Astrocyte (in vitro differentiated cells and primary cell): ENCODE measurements at places on chromosomes 13 and 19. TPM values are rescaled to one million over a fixed set of nuclear protein-coding genes. Genes with fewer than 3 reads are reported as not detected.

Gene KISS1R
- total RNA-seq: not detected in 2 replicates

DNA sequence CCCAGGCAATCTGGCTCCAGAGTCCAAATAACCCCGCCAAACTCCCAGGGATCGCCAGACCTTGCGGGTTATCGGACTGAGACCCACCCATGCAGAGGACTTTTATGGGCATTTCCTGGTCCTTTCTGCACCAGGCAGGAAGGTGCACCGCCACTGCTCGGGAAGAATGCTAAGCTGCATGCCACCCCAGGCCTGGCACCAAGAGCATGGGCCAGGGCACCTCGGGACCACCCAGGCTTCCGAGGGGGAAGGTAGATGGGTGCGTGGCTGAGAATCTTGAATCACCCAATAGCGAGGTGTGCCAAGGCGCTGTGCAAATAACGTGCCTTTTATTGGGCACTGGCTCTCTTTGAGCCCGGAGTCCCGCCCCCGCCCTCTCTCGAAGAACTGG lies 422 bp upstream of the ZNF575 start:
- H3K27ac ChIP-seq: peak overlapping the region; percentile 36
- H3K4me1 ChIP-seq: peaks cover 19% of the 10 kb centered on the region
- no peaks in the 10 kb centered on the region for H3K27me3 ChIP-seq
- no peaks in the 10 kb centered on the region for H3K36me3 ChIP-seq
- DNase-seq: no peak

Gene ZNF730
- 2.0 and 2.8 TPM in 2 replicates for total RNA-seq

- peak; percentile 85 for DNase-seq
- no peaks in the 10 kb centered on the region for H3K36me3 ChIP-seq
- peak overlapping the region; percentile 75 for H3K4me3 ChIP-seq
- H3K27me3 ChIP-seq: no peaks in the 10 kb centered on the region
Measured at GRCh38 chr19:53553865-53554791, 16.2 kb downstream of the ZNF331 start.

- H3K36me3 ChIP-seq: no peaks in the 10 kb centered on the region
- no peak overlapping the region for H3K4me3 ChIP-seq
- H3K27ac ChIP-seq: no peak overlapping the region
- DNase-seq: no peak
Measured at GRCh38 chr13:33871207-33872004, 53.5 kb downstream of the RFC3 start.

- H3K36me3 ChIP-seq: no peaks in the 10 kb centered on the region
- H3K27me3 ChIP-seq: no peaks in the 10 kb centered on the region
- H3K27ac ChIP-seq: no peak overlapping the region
- H3K4me1 ChIP-seq: no peaks in the 10 kb centered on the region
Measured at GRCh38 chr13:75927183-75927669, 291.1 kb downstream of the LMO7 start.

- no peaks in the 10 kb centered on the region for H3K36me3 ChIP-seq
- H3K4me3 ChIP-seq: peak overlapping the region; percentile 9
- peak; percentile 92 for DNase-seq
- H3K27ac ChIP-seq: peak overlapping the region; percentile 86
Measured at GRCh38 chr13:40271931-40272775, 394.3 kb downstream of the FOXO1 start.

- H3K4me3 ChIP-seq: peak overlapping the region; percentile 93
- H3K36me3 ChIP-seq: no peaks in the 10 kb centered on the region
- DNase-seq: no peak
- H3K27me3 ChIP-seq: no peaks in the 10 kb centered on the region
- peaks cover 7% of the 10 kb centered on the region for H3K4me1 ChIP-seq
Measured at GRCh38 chr13:50080911-50081678, 65.9 kb downstream of the KCNRG start.

DNA sequence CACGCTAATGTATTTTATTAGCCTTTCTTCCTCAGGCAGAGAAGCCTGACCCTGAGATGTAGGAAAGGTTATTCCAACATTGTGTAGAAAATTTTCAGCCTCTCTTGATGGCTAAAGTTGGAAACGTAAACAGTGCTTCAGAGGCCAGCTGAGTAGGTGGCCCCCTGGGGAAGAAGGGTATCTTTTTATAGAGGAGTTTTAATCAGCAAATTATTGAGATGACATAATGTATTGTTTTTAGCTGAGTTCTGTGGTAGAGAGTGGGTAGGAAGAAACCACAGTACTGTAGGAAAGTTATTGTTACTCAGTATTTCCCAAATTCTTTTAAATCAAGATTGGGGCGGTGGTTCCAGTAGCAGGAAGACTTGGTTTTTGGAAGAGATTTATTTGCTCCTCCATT lies 268.8 kb downstream of the DLEU7 start:
- H3K27me3 ChIP-seq: no peaks in the 10 kb centered on the region
- peaks cover 16% of the 10 kb centered on the region for H3K4me1 ChIP-seq
- peak; percentile 94 for DNase-seq

Gene CEACAM20
- not detected in 2 replicates for total RNA-seq

GRCh38 chr19:6275170-6275744 lies 4.5 kb downstream of the MLLT1 start:
- no peak overlapping the region for H3K27ac ChIP-seq
- H3K36me3 ChIP-seq: no peaks in the 10 kb centered on the region
- DNase-seq: no peak
- peaks cover 81% of the 10 kb centered on the region for H3K4me1 ChIP-seq
- no peaks in the 10 kb centered on the region for H3K27me3 ChIP-seq

Gene POU4F1
- not detected in 2 replicates for total RNA-seq

GRCh38 chr13:96481482-96481881 lies 391.6 kb downstream of the HS6ST3 start:
- H3K27ac ChIP-seq: no peak overlapping the region
- no peaks in the 10 kb centered on the region for H3K36me3 ChIP-seq
- DNase-seq: no peak
- H3K4me3 ChIP-seq: no peak overlapping the region
- no peaks in the 10 kb centered on the region for H3K4me1 ChIP-seq

GRCh38 chr13:64457976-64458375 lies 2772.2 kb downstream of the PCDH9 start:
- H3K4me3 ChIP-seq: no peak overlapping the region
- DNase-seq: peak; percentile 27
- H3K27ac ChIP-seq: no peak overlapping the region
- H3K4me1 ChIP-seq: no peaks in the 10 kb centered on the region
- H3K36me3 ChIP-seq: no peaks in the 10 kb centered on the region

- no peak overlapping the region for H3K4me3 ChIP-seq
- H3K4me1 ChIP-seq: peaks cover 23% of the 10 kb centered on the region
- H3K27ac ChIP-seq: no peak overlapping the region
- H3K36me3 ChIP-seq: no peaks in the 10 kb centered on the region
- H3K27me3 ChIP-seq: peaks cover 6% of the 10 kb centered on the region
- peak; percentile 49 for DNase-seq
Measured at GRCh38 chr13:26618726-26619125, 61.2 kb downstream of the WASF3 start.

DNA sequence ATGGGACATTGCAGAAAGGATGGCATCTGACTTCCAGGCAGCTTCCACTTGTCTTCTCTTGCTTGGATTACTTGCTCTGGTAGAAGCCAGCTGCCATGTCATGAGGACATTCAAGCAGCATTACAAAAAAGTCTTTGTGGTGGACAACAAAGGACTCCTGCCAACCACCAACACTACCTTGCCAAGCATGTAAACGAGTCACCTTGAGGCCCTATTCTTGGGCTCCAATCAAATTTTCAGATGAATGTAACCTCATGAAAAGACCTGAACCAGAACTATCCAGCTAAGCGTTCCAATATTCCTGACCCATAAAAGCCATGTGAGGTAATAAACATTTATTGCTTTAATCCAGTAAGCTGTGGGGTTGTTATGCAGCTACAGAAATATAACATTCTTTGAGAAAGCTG lies 12.5 kb downstream of the PROSER1 start:
- DNase-seq: no peak
- H3K27ac ChIP-seq: no peak overlapping the region
- no peaks in the 10 kb centered on the region for H3K4me1 ChIP-seq
- no peak overlapping the region for H3K4me3 ChIP-seq

- DNase-seq: no peak
- no peak overlapping the region for H3K4me3 ChIP-seq
- H3K4me1 ChIP-seq: no peaks in the 10 kb centered on the region
- no peak overlapping the region for H3K27ac ChIP-seq
- H3K36me3 ChIP-seq: no peaks in the 10 kb centered on the region
- H3K27me3 ChIP-seq: no peaks in the 10 kb centered on the region
Measured at GRCh38 chr13:28467034-28467433, 27.9 kb downstream of the FLT1 start.

DNA sequence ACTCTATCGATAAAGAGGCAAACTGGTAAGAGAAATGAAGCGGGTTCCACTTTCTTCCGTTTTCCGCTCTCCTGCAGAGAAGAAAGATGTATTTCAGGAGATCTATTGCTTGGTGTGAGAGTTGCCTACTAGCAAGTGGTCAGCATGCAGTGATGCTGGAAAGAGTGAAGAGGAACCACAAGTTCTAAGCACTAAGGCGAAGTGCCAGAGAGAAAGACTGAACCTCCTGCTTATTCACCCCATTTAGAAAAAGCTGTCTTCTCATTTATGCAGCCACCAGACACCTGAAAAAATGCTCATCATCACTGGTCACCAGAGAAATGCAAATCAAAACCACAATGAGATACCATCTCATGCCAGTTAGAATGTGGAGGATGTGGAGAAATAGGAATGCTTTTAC lies 78.7 kb upstream of the GPC6 start:
- H3K27ac ChIP-seq: peak overlapping the region; percentile 74
- peak; percentile 79 for DNase-seq
- peaks cover 25% of the 10 kb centered on the region for H3K4me1 ChIP-seq

GRCh38 chr13:71457645-71458044 lies 409.4 kb downstream of the DACH1 start:
- no peaks in the 10 kb centered on the region for H3K27me3 ChIP-seq
- no peak overlapping the region for H3K4me3 ChIP-seq
- no peaks in the 10 kb centered on the region for H3K4me1 ChIP-seq
- no peaks in the 10 kb centered on the region for H3K36me3 ChIP-seq
- H3K27ac ChIP-seq: no peak overlapping the region

GRCh38 chr13:47673009-47673850 lies 327.8 kb downstream of the SUCLA2 start:
- no peaks in the 10 kb centered on the region for H3K36me3 ChIP-seq
- peaks cover 18% of the 10 kb centered on the region for H3K4me1 ChIP-seq
- peak overlapping the region; percentile 37 for H3K27ac ChIP-seq

DNA sequence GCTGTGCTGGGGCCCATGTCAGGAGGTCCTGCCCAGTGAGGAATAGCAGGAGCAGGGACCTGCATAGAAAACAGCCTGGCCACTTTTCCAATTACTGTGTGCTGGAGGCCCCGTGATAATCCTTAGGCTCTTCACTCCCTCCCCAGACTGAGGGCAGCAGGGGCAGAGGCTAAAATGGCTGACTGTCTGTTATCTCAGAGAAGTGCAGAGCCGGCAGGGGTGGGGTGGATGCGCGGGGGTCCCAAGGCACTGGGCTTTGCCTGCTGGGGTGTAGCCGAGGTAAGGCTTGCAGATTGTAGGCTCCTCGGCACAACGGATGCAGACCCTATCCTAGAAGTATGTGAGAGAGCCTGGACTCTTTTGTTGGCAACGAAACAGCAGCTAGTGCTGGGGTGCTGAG lies 1064.1 kb downstream of the OLFM4 start:
- H3K27ac ChIP-seq: no peak overlapping the region
- no peak overlapping the region for H3K4me3 ChIP-seq
- H3K4me1 ChIP-seq: no peaks in the 10 kb centered on the region
- H3K27me3 ChIP-seq: no peaks in the 10 kb centered on the region
- DNase-seq: no peak
- H3K36me3 ChIP-seq: no peaks in the 10 kb centered on the region

DNA sequence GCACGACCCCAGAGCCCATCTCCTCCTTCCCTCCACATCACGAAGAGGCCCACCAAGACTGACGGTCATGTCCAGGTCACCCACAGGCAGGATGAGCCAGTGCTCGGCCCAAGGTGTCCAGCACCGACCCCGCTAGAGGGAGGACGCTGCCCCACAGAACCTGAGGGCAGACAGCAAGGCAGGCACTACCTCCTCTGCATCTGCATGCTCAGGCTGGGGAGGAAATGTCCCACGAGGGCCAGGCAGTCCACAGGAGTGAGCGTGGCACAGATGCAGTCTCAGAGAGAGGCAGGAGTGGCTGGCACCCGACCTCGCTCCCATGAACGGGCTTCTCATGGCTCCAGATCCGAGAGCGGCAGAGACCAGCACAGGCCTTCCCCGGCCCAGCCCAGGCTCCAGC lies 133.2 kb downstream of the TUBA3C start:
- no peaks in the 10 kb centered on the region for H3K27me3 ChIP-seq
- no peaks in the 10 kb centered on the region for H3K36me3 ChIP-seq
- H3K4me1 ChIP-seq: no peaks in the 10 kb centered on the region
- DNase-seq: no peak
- H3K27ac ChIP-seq: no peak overlapping the region

- H3K27me3 ChIP-seq: no peaks in the 10 kb centered on the region
- DNase-seq: no peak
- no peaks in the 10 kb centered on the region for H3K4me1 ChIP-seq
- no peak overlapping the region for H3K27ac ChIP-seq
Measured at GRCh38 chr13:43431290-43431716, 355.5 kb downstream of the ENOX1 start.

GRCh38 chr13:48776401-48776800 lies 122.7 kb downstream of the CYSLTR2 start:
- no peaks in the 10 kb centered on the region for H3K36me3 ChIP-seq
- no peak overlapping the region for H3K4me3 ChIP-seq
- no peak for DNase-seq
- H3K27ac ChIP-seq: peak overlapping the region; percentile 39
- H3K27me3 ChIP-seq: no peaks in the 10 kb centered on the region

GRCh38 chr19:56270676-56271075 lies 1.9 kb upstream of the EDDM13 start:
- no peaks in the 10 kb centered on the region for H3K27me3 ChIP-seq
- no peak for DNase-seq
- peaks cover 4% of the 10 kb centered on the region for H3K4me1 ChIP-seq

Gene FGF22
- 0.25 TPM in 1 of 2 replicates, not detected in the other for total RNA-seq

GRCh38 chr19:46992699-46993535 lies 26.7 kb upstream of the NPAS1 start:
- peaks cover 10% of the 10 kb centered on the region for H3K36me3 ChIP-seq
- no peaks in the 10 kb centered on the region for H3K27me3 ChIP-seq
- H3K4me3 ChIP-seq: no peak overlapping the region
- DNase-seq: no peak
